ENCODE measurements at places on chromosomes 3 and 15.

DNA sequence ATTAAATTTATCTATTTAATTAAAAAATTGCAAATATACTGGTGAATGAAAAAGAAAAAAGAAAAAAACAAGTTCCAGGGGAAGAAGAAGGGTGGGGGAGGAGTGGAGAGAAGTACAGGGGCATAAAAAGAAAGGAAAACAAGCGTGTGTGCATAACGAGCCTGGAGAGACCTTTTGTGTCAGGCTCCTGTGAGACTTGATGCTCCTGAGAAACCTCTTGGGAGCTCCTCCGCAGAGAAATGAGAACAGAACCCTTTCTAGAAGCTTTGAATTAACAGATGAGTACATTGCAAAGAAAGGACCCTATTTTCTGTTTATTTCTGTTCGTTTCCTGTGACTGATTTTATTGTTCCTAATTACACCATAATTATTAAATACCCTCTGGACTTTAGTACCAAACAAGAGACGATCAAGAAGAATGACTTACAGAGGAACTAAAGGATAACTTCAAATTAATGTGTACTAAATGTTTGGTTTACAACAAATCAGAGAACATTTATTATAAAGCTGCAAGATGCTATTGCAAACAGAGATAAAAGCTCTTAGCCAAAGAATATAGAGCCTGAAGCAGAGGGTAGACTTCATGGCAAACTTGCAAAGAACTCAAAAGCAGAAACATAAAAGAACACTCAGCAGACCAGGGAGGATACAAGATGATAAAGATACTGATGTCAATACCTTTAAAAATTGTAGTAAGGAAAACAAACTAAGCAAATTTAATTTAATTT, 74.7 kb downstream of the DPPA2 start:
- no peak for DNase-seq

- DNase-seq, result no peak
These were observed 8.1 kb upstream of the DLG1 start for GRCh38 chr3:197306374-197307086.

GRCh38 chr3:115245438-115245837, 98.3 kb upstream of the ZBTB20 start:
- DNase-seq, result no peak

GRCh38 chr3:57279685-57280084, 12.8 kb downstream of the ASB14 start:
- no peak for DNase-seq

DNA sequence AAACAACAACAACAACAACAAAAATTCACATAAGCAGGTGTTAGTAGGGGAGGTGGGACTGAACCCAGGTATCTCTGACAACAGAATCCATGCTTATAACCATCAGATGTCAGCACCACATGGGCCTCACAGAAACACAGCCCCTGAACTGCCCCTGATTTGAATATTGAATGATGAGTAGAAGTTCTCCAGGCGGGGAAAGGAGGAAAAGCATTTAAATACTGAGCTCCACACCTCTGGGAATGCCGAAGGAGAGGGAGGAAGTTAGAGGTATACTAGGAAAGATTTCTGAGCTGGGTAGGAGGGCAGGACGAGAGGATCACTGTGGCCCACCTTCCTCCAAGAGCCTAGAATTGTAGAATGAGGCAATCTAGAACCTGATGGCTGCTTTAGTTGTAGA, 31.9 kb upstream of the EIF4A2 start:
- no peak for DNase-seq

DNA sequence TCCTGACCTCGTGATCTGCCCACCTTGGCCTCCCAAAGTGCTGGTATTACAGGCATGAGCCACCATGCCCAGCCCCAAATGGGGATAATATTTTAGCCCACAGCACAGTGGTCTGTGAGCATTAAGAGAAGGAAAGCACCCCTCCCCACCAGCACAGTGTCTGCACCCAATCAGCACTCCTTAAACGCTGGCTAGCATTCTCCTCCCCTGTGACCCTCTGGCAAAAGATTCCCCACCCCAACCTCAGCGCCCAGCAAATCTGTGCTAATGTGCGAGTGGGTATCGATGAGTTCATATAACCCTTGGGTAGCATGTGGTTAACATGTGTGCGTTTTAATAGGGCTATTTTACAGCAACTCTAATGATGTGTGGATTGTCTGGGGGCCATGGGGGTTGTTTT, 18.3 kb upstream of the EPHB3 start:
- no peak for DNase-seq

DNA sequence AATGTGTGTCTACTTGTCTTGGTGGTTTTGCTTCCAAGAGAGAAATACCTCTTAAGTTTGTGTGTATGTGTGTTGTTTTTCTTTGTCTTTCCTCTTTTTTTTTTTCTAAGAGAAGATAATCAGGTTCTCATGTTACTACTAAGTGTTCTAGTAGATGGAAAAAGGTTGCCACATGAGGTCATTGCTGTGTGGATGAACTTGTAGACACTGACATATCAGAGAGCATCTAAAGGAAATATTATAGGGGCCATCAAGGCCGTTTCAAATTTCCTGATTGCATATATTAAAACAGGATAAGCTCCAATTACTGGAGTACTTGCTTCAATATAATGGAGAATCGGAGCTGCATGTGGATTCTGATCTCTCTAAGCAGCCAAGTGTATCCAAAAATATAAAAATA, 747.5 kb downstream of the NR2F2 start:
- DNase-seq, result no peak

GRCh38 chr15:66109826-66110225, 143.7 kb downstream of the MEGF11 start:
- DNase-seq, result no peak

DNA sequence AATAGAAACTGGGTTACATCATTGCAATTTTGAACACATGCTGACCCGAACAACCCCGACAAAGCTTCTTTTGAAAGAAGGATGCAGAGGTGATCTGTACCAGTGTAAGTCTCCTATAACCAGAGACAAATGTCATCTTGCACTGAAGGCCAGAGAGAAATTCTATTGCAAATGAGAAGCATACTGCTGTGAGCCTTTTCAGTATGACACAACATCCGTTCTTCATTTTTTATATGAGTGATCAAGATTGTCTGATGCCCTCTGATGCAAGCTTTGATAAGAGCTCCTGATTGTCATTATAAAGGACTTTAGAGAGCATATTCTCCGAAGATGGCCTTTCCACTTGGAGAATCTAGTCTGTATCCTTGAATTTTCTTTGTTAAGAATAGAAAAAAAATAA, 36.9 kb downstream of the PCOLCE2 start:
- no peak for DNase-seq

DNA sequence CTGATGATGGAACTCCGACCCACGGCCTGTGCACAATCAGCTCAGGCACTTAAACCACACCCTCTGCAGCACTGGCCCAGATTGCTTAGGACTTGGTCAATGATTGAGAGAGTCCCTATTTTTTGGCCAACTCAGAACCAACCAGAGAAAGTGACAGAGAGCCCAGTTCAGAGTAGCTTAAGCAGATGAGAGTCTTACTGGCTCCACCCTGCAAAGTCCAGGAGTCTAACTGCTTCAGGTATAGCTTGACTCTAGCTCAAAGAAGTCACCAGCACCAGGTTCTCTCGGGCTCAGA, 20.1 kb downstream of the SLC6A20 start:
- no peak for DNase-seq

GRCh38 chr15:99149366-99149765, 44.5 kb downstream of the SYNM start:
- no peak for DNase-seq

All from hippocampal formation (tissue), 2 donors.